ENCODE measurements at places on chromosomes 2 and 18.

DNA sequence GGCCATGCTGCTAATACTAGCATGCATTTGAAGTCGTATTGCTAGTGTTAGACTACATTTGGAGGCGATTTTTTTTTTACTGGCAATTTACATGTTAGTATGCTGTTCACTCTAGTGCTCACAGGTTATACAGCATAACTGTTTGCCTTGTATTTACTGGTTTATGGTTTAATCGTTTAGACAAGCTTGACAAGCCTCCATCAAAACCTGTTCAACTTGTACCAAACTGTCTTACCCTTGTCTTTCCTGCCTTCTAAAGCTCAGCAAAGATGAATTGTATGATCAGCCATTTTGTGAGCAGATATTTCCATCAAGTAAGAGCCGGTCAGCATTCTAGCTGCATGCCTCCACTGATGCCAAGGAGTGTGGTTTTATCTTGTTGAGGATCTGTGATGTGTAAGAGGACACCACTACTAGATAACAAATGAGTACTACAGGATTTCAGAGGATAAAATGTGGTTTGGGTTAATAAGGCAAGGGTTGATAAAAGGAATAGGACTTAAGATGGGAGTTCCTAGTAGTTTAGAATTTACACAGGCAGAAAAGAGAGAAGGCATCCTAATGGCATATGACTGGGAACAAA is 68.4 kb upstream of the ITM2C start:
- peak; percentile 50 for DNase-seq

- peak; percentile 17 for DNase-seq
Measured at GRCh38 chr18:44789710-44790109, 109.0 kb downstream of the SETBP1 start.

GRCh38 chr2:2234398-2235195 is 96.5 kb downstream of the MYT1L start:
- DNase-seq = no peak

- DNase-seq = no peak
Measured at GRCh38 chr2:226207671-226208070, 591.9 kb downstream of the IRS1 start.

DNA sequence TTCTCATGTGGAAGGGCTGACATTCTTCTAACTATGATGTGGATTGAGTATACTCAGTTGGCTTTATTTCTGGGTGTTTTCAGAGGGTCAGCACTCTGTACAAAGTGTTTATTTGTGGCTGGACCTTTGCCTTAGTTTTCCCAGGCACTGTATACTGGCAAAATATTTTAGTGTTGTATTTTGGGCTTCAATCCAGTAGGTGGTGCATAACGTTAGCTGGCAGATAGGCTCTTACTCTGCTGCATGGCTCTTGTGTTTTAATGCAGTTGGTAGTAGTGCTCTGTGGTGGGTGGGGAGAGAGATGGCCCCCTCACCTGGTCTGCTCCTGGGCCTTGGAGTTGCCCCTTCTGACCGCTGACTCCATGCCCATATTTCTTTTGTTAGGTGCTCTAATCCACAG is 75.6 kb upstream of the REG3A start:
- no peak for DNase-seq

- no peak for DNase-seq
Measured at GRCh38 chr2:168510125-168510756, 54.2 kb downstream of the CERS6 start.

GRCh38 chr2:158312981-158313380 is 143.6 kb downstream of the CCDC148 start:
- DNase-seq = no peak

DNA sequence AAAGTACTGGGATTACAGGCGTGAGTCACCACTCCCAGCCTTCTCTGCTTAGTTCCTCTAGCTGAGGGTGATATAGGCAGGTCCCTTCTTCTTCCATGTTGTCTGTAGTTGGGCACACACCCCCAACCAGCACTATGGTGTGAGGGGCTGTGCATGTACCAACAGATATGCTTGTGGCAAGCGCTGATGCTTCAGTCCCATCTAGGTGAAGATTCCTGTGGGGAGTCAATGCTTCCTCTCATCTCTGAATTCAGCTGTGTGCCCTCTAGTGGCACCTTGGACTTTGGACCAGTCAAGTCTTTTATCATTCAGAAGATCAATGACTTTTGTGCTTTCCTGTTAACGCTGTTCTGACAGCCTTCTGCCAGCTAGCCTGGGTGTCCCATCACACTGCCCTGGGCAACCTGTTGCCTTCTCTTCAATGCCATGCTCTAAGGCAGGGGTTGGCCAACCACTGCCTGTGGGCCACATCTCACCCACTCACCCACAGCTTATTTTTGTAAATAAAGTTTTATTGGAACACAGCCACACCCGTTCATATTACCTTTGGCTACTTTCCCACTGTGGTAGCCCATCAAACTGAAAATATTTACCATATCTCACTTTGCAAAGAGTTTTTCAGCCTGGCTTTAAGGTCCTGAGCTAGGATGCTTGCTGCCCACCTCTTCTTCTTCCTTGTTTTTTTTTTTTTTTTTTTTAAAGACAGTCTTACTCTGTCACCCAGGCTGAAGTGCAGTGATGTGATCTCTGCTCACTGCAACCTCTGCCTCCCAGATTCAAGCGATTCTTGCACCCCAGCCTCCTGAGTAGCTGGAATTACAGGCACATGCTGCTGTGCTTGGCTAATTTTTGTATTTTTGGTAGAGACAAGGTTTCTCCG is 51.0 kb downstream of the NPAS2 start:
- no peak for DNase-seq

- no peak for DNase-seq
Measured at GRCh38 chr18:65057439-65058083, 693.3 kb upstream of the CDH7 start.

DNA sequence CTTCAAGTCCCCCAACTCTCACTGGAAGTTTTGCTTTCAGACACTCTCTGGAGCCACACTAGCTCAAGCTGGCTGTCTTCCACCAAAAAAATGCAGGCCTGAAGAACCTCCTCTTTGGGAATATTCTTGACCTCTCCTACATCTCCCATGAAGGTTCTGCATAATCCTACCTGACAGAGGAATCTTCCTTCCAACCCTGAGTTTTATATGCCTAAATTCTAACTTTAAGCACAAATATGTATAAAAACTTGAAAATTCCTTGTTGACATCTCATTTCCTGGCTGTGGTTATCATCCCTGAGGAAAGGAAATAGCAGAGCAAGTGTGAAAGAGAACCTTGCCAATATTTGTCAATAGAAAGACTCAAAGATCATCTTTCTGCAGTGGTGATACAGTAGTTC is 249.0 kb downstream of the LPIN1 start:
- peak; percentile 32 for DNase-seq

DNA sequence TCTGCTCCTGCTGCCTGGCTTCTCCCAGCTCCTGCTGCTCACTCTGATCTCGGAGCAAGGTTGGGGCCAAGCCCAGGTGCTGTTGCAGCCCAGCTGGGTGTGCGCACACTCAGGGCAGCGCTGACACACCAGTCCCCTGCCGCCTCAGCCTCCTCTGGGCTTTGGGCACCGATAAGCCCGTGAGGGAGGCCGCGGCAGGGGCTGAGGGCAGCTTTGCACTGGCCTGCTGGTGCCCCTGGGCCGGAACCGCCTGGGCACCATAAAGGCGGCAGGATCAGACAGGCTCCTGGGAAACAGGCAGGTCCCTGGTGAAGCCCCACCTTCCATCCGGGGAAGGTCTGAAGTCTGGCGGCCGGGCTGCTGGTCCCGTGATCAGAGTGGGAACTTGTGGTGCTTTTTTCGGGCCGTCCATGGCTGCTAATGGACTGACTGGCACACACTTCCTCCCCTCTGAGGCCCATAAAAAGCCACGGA is 14.1 kb upstream of the EML6 start:
- no peak for DNase-seq

DNA sequence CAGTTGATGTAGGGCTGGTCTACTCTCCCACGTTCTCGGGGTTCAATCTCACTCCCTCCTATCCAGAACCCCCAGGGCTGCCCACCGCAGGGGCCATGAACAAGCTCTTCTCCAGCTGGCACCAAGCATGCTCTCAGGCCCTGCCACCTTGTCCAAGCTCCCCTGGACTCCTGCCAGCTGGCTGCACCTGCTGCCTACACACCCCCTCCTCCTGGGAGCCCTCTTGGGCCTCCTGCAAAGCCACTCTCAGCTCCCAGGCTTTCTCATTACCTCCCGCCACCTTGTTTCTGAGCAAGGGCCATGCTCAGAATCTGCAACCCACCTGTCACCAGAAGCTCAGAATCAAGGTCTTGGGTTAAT is 56.0 kb downstream of the HDAC4 start:
- no peak for DNase-seq

GRCh38 chr18:48348739-48349138 is 60.4 kb downstream of the ZBTB7C start:
- DNase-seq = no peak

GRCh38 chr2:219539926-219540678 is 3.5 kb downstream of the CHPF start:
- DNase-seq = no peak

- DNase-seq = no peak
Measured at GRCh38 chr18:79987566-79987965, 797 bp downstream of the TXNL4A start.

DNA sequence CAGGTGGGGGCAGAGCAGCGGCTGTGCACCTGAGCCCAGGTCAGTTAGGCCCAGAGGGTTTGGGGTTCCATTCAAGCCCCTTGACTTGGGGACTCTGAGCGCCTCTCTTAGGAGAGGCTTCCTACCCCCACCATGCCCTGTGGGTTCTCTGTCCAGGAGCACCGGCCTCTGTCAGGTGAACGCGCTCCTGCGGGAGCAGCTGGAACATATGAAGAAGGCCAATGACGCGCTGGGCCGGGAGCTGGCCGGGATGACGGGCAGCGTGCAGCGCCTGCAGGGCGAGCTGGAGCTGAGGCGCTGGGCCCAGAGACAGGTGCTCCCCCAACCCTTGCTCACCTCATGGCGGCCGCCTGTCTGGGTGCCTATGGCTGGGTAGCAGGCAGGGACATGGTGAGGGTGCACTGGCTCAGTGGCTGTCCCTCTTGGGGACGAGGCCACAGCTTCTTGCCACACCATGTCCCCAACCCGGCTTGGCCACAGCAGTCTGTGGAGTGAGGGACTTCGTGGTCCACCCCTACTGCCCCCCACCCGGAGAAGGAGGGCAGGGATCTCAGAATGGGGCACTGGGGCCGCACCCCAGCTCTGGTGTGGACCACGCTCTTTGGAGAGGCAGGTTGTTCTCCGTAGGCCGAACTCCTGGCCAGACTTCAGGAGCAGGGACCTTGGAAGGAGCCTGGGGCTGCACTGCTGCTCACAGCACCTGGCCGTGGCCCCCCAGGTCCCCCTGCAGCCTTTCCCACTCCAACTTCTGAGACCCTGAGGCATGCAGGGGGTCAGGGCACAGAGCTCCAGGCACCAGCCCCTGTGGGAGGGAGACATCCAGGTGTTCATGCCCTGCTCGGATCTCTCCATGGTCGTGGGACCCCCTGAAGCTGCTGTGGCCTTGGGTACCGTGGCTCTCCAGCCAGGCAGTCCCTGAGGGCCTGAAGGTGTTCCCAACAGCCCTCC is 19.7 kb downstream of the CROCC2 start:
- no peak for DNase-seq

- no peak for DNase-seq
Measured at GRCh38 chr2:102418421-102418961, 4.5 kb upstream of the IL18RAP start.

- no peak for DNase-seq
Measured at GRCh38 chr18:46297621-46298020, 193.4 kb downstream of the HAUS1 start.

GRCh38 chr2:31319406-31320175 is 85.6 kb downstream of the EHD3 start:
- no peak for DNase-seq

DNA sequence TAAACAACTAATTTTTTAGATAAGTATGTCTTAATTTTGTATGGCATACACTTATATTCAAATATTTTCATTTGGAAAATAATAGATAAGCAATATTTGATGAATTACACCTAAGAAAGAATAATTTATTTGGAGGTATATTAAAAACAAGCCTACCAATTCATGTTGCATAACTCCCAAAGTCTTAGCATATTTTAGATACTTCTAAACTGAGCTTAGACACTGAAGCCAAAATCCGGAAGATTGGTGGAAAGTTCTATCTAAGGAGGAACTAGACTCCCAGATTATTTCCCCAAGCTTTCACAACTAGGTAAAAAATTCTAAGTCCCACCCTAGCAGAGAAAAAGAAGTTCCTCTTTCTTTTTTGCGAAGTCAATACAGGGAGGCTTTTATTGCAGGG is 221.0 kb upstream of the MMADHC start:
- no peak for DNase-seq

GRCh38 chr2:130813722-130814121 is 23.0 kb upstream of the ARHGEF4 start:
- DNase-seq = no peak

GRCh38 chr2:232363784-232364615 is 14.6 kb upstream of the ALPP start:
- no peak for DNase-seq

- no peak for DNase-seq
Measured at GRCh38 chr2:188449971-188450370, 158.3 kb downstream of the GULP1 start.

- no peak for DNase-seq
Measured at GRCh38 chr18:56593906-56594305, 44.5 kb downstream of the TXNL1 start.

- DNase-seq = no peak
Measured at GRCh38 chr18:77486985-77487384, 237.3 kb downstream of the GALR1 start.

DNA sequence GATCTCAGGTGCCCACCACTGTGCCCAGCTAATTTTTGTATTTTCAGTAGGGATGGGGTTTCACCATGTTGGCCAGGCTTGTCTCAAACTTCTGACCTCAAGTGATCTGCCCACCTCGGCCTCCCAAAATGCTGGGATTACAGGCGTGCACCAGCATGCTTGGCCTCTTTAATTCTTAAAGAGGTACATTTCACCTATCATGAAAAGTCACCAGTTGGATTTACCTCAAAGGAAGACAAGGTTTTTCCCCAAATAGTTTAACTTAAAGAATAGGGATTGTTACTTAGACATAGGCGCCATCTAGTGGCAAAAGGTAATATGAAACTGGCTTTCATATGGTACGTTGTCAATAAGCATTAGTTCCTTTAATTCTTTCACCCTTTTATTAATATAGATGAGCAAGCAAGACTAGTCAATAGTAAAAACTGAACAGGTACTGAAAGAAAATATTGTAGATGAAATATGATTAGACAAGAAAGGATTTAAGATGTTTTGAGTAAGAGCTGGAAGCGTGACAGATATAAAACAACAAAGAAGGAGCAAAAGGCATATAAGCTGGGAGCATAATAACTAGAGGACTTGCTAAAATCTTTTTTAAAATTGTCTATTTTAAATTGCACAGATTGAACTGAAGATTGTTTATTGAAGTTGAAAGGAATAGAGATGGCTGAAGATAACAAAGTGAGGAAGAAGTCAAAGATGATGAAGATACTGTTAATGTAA is 35.0 kb upstream of the PSMD14 start:
- peak; percentile 6 for DNase-seq

DNA sequence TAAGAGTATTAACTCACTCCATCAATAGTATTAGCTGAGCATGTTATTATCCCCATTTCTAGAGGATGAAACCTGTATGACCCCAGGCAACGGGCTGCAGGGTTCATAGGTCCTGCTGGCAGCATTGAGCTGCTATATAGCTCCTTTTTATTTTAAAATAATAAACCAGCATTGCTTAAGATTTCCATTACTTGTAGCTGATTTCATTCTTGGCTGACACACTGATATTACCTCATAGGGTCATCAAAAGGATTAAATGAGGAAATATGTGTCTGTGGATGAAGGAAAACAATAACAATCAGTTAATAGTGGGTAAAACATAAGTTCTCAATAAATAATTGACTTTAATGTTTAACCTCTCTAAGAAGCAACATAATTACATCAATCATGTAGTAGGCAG is 48.3 kb upstream of the NRP2 start:
- DNase-seq = peak; percentile 18

All from GM04503 (cell line).